AG04450 (cell line): ENCODE measurements at places on chromosomes 16 and 17.

- DNase-seq = no peak
Observed at GRCh38 chr17:75524970-75525805, at the start of gene LLGL2. Gene LLGL2 (plus strand): TSS chr17:75525697. CDS start chr17:75543427, 17,730 bp downstream.

GRCh38 chr17:39239640-39240314 is 14.0 kb upstream of the STAC2 start:
- DNase-seq = no peak

DNA sequence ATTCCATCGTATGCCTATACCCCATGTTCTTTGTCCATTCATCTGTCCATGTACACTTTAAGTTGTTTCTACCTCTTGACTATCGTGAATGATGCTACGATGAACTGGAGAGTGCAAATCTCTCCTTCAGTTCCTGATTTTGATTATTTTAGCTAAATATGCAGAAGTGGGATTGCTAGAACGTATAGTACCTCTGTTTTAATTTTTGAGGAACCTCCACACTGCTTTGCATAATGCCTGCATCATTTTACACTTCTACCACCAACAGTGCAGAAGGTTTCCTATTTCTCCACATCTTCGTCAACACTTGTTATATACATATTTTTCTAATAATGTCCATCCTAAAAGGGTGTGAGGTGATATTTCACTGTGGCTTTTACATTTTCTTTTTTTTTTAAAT is 43.9 kb downstream of the SDR42E1 start:
- no peak for DNase-seq

- no peak for DNase-seq
Observed at GRCh38 chr17:27760069-27760885, 40.1 kb downstream of the NOS2 start.

DNA sequence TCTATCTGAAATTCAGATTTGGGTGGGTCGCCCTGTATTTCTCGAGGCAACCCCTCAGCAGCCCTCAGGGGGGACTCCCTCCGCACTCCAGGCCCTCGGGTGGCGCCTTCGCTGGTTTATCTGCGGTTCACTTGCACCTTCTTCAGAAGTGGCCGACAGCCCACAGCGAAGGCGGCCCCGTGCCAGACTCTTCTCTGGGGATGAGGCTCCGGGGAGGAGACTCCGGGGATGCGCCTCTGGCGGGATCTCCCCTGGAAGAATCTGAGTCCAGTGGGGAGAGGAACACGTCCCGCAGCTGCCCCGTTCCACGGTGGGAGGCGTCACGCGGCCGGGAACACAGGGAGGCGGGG is 63.9 kb upstream of the DNAJA2 start:
- no peak for DNase-seq

- DNase-seq = peak; percentile 11
Observed at GRCh38 chr17:36980280-36980761, 31.6 kb downstream of the AATF start.

GRCh38 chr17:18379246-18380146 is 1.9 kb downstream of the EVPLL start:
- no peak for DNase-seq

- no peak for DNase-seq
Observed at GRCh38 chr17:76434870-76435269, 18.1 kb downstream of the UBE2O start.
